ENCODE measurements at places on chromosomes 16 and 17. TPM values are rescaled to one million over a fixed set of nuclear protein-coding genes. Genes with fewer than 3 reads are reported as not detected.
A peak's percentile ranks its signal among the peaks of the same experiment; 100 is the strongest.

GRCh38 chr17:422196-422930 lies 69.8 kb upstream of the RPH3AL start:
- no peak overlapping the region for H3K4me3 ChIP-seq
- no peaks in the 10 kb centered on the region for H3K36me3 ChIP-seq
- DNase-seq = no peak
- H3K27ac ChIP-seq = no peak overlapping the region
- H3K27me3 ChIP-seq = peaks cover 8% of the 10 kb centered on the region

DNA sequence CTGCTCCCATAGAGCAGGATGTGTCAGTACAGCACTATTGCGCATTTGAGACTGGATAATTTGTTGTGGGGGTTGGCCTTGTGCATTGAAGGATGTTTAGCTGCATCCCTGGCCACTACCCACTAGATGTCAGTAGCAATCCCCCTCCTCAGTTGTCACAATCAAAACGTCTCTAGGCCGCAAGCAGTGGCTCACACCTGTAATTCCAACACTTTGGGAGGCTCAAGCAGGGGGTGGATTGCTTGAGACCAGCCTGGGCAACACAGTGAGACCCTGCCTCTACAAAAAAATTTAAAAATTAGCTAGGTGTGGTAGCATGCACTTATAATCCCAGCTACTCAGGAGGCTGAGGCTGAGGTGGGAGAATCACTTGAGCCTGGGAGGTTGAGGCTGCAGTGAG lies 48.4 kb downstream of the CENPV start:
- peaks cover 10% of the 10 kb centered on the region for H3K36me3 ChIP-seq
- DNase-seq = no peak
- H3K27me3 ChIP-seq = no peaks in the 10 kb centered on the region
- H3K4me3 ChIP-seq = no peak overlapping the region
- H3K4me1 ChIP-seq = no peaks in the 10 kb centered on the region
- H3K27ac ChIP-seq = no peak overlapping the region

OR1A1 gene
- not detected for total RNA-seq

DNA sequence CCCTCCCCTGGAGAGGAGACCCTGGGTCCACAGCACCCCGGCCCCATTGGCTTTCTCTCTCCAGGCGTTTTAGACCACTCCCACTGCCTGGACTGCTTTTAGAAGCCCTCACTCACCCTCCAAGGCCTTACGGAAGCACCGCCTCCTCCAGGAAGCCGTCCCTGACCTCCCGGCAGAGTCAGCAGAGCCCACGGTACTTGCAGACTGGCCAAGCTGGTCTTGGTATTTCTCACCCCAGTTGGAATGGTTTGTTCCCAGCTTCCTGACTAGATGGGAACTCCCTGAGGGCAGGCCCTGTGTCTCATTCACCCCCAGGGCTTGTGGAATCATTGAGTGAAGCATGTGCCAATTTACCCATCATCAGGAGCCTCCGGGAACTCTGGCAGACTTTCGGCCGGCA lies 9.2 kb downstream of the SCGB1C2 start:
- H3K4me3 ChIP-seq = no peak overlapping the region
- H3K27me3 ChIP-seq = no peaks in the 10 kb centered on the region
- H3K36me3 ChIP-seq = peaks cover 3% of the 10 kb centered on the region
- DNase-seq = peak; percentile 47

DNA sequence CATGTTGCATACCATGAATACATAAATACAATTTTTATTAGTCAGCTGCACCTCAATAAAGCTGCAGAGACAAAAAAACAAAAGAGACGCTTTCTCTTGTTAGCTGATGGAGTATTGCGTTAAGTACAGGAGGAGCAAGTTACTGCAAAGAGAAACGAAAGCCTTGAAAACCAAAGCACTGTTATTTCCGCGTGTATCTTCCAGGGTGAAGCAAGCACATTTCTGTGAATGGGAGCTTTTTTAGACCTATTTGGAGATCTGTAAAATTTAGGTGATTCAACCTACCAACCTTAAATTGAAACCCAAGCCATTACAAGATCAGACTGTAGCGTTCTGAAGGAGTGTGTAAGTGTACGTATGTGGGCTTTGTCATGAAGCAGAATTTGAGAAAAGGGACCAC lies 390.4 kb downstream of the SOX9 start:
- H3K27me3 ChIP-seq = no peaks in the 10 kb centered on the region
- H3K36me3 ChIP-seq = no peaks in the 10 kb centered on the region
- H3K4me1 ChIP-seq = no peaks in the 10 kb centered on the region

- H3K4me1 ChIP-seq = no peaks in the 10 kb centered on the region
- no peak overlapping the region for H3K27ac ChIP-seq
- DNase-seq = no peak
- peaks cover 95% of the 10 kb centered on the region for H3K36me3 ChIP-seq
These were observed 23.7 kb downstream of the ZNF267 start for GRCh38 chr16:31897283-31897682.

DNA sequence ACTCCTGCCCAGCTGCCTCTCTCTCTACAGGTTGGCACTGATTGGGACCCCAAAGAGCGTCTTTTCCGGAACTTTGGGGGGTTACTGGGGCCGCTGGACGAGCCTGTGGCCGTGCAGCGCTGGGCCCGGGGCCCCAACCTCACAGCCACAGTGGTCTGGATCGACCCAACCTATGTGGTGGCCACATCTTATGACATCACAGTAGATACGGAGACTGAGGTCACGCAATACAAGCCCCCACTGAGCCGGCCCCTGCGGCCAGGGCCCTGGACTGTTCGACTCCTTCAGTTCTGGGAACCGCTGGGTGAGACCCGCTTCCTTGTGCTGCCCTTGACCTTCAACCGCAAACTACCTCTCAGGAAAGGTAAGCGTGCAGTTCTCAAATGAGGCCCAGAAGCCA lies 12.3 kb downstream of the XYLT2 start:
- no peak overlapping the region for H3K27ac ChIP-seq
- peaks cover 79% of the 10 kb centered on the region for H3K36me3 ChIP-seq
- H3K4me3 ChIP-seq = no peak overlapping the region
- peaks cover 9% of the 10 kb centered on the region for H3K4me1 ChIP-seq
- no peak for DNase-seq

DNA sequence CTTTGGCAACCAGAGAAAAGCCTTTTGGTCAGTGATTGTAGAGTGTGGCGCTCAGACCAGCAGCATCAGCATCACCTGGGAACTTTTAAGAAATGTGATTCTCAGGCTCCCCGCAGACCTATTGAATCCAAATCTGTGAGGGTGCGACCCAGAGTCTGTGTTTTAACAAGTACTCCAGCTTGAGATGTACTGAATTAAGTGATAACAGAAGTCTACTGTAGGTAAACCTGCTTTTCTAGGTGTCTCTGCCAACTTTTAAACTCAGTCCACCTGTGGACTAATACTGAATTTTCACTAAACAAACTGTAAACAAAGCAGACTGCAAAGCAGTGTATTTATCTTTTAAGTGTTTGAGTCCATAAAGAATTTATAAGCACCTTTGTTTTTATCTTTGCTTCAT lies 43.6 kb downstream of the NUP93 start:
- H3K4me3 ChIP-seq = no peak overlapping the region
- H3K27me3 ChIP-seq = no peaks in the 10 kb centered on the region
- peaks cover 5% of the 10 kb centered on the region for H3K4me1 ChIP-seq
- H3K27ac ChIP-seq = no peak overlapping the region

- peaks cover 9% of the 10 kb centered on the region for H3K36me3 ChIP-seq
- no peak for DNase-seq
- H3K4me3 ChIP-seq = peak overlapping the region; percentile 46
- no peak overlapping the region for H3K27ac ChIP-seq
These were observed 12.8 kb upstream of the CES3 start for GRCh38 chr16:66948134-66948836.

CEP20 gene
- 26.3 TPM for total RNA-seq

- no peaks in the 10 kb centered on the region for H3K27me3 ChIP-seq
- DNase-seq = no peak
- H3K4me3 ChIP-seq = no peak overlapping the region
- H3K36me3 ChIP-seq = no peaks in the 10 kb centered on the region
- no peaks in the 10 kb centered on the region for H3K4me1 ChIP-seq
- no peak overlapping the region for H3K27ac ChIP-seq
These were observed 528.4 kb upstream of the TOM1L1 start for GRCh38 chr17:54372069-54372749.

GRCh38 chr17:44919411-44919810 lies 4.1 kb upstream of the GFAP start:
- peaks cover 8% of the 10 kb centered on the region for H3K4me1 ChIP-seq
- no peaks in the 10 kb centered on the region for H3K27me3 ChIP-seq
- H3K27ac ChIP-seq = no peak overlapping the region
- H3K36me3 ChIP-seq = no peaks in the 10 kb centered on the region
- no peak overlapping the region for H3K4me3 ChIP-seq

DNA sequence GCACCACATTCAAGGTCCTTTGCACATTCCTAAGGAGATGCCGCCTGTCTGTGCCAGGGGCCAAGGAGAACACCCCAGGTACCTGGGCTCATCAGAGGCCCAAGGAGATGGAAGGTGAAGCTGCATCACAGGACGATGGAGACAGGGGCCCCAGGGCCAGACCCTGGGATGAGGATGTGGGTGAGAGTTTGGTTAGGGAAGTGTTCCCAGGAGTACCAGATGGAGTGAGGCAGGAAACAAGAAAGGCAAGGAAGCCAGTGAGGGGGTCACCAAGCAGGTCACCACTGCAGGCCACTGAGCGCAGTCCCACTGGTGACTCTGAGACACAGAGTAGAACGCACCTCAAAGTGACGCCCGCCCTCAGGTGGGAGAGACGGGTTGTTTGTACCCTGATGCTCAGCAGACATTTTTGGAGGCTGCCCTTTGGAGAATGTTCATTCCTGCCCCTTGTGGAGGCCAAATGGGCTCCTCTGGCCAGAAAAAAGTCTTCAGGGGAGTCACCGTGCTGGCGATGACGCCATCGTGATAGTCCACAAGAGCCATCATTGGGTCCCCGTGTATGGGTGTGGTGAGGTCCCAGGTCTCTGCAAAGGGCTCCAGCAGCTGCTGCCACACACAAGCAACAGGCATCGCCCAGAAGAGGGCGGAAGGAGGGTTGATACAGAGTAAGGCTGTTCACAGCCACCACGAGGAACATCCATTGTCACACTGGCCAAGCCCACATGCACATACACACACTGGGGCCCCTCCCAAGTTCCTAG lies 57.5 kb downstream of the BEAN1 start:
- no peak for DNase-seq
- H3K27me3 ChIP-seq = no peaks in the 10 kb centered on the region
- peaks cover 53% of the 10 kb centered on the region for H3K4me1 ChIP-seq
- no peak overlapping the region for H3K27ac ChIP-seq
- no peaks in the 10 kb centered on the region for H3K36me3 ChIP-seq

DNA sequence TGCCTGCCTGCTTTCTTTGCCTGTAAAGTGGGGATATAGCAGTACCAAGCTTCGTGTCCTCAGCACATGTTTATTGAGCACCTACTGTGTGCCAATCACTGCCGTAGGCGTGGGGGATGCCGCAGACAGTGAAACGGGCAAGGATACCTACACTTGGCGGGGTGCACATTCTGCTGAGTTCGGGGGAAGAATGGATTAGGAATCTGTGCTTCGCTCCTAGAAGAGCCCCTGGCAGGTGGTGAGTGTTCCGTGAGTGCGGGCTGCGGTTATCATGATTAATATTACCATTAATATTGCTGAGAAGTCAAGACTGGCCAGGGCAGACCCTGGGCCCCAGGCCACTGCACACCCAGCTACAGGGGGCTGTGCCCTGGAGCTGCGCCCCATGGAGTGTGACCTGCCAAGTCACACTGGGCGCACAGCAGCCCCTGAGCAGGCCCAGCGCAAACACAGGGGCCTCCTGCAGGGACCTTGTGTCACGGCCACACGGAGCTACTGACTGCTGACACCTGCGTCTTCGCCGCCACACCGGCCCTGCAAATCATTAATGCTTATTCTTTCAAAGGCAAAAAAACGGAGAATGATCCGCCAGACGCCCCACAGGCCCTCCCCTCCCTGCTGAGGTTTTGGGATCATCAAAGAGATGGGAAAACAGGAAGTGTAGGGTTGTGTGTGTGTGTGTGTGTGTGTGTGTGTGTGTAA lies 213.4 kb upstream of the GSE1 start:
- peaks cover 3% of the 10 kb centered on the region for H3K27me3 ChIP-seq
- H3K4me3 ChIP-seq = no peak overlapping the region
- peak; percentile 65 for DNase-seq
- H3K36me3 ChIP-seq = no peaks in the 10 kb centered on the region
- peaks cover 48% of the 10 kb centered on the region for H3K4me1 ChIP-seq

DNA sequence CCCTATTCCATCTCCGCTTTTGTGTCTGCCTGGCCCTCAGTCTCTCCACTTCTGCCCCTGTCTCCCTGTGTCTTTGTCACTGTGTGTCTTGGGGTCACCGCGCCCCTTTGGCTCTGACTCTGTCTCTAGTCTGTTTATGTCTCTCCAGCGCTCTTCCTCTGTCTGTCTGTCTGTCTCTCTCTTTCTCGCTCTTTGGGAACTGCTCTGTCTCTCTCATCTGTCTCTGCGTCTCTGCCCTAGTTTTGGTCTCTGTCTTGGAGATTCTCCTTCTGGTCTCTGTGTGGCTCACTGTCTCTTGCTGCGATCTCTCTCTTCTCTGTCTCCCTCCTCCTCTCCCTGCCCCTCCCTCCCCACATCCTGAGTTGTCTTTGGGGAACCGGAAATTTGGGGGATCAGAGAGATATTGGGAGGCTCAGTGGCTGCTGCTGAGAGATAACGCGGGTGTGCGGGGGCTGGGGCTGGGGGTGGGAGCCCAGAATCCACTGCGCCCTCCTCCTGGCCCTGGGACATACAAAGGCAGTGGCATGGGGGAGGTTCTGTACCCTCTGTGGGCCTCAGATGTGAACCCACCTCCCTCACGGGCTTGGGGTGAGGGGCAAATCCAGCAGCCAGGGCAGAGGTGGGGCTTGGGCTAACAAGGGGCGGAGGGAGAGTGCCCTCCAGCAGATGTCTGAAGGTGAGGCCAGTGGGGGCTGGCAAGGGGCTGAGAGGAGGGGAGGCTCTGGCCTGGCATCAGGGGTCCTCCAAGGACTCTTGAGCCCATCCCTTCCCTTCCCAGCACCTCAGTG lies 24.4 kb downstream of the LAT start:
- no peak overlapping the region for H3K4me3 ChIP-seq
- H3K27ac ChIP-seq = no peak overlapping the region
- H3K4me1 ChIP-seq = peaks cover 46% of the 10 kb centered on the region
- H3K36me3 ChIP-seq = no peaks in the 10 kb centered on the region
- DNase-seq = no peak

DNA sequence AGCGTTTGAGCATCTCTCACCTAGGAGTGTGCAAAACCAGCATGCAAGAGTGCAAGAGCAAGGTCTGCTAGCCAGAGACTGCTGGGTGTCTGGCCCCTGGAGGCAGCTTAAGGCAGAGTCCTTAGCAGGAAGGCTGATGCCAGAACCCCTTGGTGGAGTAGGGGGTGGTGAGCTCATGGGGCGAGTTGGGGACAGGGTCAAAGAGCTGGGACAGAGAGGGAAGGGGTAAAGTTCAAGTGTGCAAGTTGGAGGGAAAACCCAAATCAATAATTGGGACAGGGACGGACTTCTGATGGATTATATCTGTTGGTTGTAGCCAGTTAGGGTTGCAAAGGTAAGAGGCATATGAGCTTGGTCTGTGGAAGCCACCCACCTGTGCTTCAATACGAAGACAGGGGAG lies 443.6 kb upstream of the CDH5 start:
- no peak overlapping the region for H3K27ac ChIP-seq
- no peaks in the 10 kb centered on the region for H3K27me3 ChIP-seq
- H3K4me1 ChIP-seq = no peaks in the 10 kb centered on the region
- DNase-seq = no peak
- H3K4me3 ChIP-seq = no peak overlapping the region
